ENCODE measurements at places on chromosomes 1 and 21.

DNA sequence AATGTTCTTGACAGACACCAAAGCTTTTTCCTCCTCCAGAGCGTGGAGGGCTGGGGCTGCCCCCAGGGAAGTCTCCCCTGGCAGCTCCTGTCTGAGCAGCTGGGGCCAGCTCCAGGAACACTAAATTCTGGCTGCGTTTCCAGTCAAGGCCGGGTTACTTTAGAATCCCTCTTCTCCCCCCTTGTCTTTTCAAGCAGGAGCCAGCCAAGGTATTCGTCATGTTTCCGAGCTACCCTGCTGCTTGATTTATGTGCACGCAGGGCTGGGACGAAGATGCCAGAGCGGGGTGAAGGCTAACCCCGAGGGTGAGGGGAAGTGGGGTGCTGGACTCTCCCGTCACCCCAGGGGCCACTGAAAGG is 68.1 kb upstream of the ANGPTL1 start:
- no peak for DNase-seq

DNA sequence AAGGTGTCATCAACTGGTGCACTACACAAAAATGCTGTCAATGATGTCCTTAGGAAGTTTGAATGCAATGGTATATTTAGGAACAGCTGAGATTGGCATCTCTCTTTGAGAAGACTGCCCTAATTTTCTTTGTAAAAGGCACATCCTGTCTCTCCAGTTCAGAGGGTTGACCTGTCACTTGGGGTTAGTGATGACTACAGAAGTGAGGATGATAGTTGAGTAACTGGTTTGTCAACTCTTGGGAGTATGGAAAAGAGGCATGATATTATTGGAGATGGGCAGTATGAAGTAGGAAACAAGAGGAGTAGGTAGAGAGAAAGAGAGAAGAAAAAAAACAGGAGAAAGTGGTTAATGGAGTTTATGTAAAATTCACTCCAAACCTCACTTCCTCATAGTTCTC is 40.4 kb upstream of the PIGC start:
- DNase-seq, result no peak

DNA sequence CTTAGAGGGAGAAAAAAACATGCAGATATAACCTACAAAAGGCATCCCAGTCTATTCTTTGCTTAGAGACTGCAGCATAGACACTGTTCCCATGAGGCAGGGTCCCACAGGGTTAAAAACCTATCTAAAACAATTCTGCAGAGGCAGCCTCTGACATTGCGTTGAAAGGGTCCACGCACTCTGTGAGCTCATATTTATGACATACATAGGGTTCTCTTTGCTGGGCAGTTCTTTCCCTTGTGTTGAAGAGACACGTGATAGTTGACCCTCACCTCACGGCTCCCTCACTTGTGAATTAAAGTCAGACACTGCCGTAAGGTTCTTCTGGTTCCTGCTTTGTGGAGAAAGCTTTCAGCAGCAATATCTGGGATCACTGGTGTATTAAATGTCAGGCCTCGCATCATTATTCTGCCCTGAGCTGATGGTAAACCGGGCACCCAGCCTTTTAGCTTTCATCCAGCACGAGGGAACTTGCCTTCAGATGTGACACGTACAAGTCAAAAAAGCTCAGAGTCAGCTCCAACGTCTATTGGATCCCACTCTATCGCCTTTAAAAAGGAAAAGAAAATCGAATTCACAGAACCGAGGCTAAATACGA is 52.8 kb upstream of the HNRNPU start:
- no peak for DNase-seq

GRCh38 chr1:223140611-223141405 is 2.2 kb downstream of the TLR5 start:
- DNase-seq, result no peak

GRCh38 chr1:50703240-50703639 is 256.8 kb downstream of the FAF1 start:
- DNase-seq, result no peak

- no peak for DNase-seq
Measured at GRCh38 chr1:9324246-9325096, 31.8 kb downstream of the SPSB1 start.

DNA sequence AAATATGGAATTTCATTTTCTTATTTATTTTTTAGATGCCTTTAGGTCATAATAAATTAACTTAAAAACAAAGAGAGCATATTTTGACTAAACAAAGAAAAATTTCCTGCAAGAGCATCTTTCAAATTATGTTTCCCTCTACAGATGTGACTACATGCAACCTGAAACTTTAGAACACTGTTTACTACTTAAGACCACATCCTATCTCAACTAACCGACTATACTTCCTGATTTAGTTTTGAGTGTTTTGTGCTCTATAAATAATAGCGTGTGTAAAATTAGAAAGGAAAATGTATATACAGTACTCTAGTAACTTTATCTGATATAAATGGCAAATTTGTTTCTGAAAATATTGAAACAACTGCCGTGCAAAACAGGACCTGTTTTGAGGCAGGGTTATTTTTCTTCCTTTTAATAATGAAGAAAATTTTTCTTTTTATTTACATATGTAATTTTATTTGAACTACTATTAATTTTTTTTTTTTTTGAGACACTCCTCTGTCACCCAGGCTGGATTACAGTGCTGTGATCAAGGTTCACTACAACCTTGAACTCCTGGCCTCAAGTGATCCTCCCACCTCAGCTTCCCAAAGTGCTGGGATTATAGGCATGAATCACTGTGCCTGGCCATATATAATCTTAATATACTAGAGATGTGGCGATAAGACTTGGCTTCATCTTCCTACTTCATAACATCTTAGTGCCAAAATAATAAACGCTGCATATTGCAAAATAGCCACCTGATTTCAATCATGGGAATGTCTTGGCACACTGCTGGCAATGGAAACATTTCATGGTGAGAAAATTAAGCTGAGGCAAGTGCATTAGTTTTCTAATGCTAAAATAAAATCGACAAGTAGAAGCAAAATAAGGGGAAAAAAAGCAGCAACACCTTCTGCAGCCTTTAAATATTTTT is 12.3 kb downstream of the ZRANB2 start:
- DNase-seq, result no peak

GRCh38 chr1:11664336-11665065 is 501 bp downstream of the FBXO6 start:
- DNase-seq, result no peak

DNA sequence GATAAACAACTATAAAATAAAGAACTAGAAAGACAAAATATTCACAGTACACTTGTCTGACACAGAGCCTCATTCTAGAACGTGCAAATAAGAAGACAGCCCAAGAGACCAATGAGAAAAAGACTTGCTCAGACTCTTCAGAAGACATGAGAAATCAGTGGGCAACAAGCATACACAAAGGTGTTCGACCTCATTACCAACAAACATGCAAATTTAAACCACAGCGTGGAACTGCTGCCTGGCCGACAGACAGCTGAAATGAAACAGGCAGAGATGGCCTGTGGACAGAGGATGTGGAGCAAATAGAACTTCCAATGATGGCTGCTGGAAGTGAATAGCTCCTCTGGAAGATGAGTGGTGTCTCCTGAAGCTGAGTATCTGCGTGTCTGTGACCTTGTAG is 22.4 kb upstream of the COL6A1 start:
- no peak for DNase-seq

DNA sequence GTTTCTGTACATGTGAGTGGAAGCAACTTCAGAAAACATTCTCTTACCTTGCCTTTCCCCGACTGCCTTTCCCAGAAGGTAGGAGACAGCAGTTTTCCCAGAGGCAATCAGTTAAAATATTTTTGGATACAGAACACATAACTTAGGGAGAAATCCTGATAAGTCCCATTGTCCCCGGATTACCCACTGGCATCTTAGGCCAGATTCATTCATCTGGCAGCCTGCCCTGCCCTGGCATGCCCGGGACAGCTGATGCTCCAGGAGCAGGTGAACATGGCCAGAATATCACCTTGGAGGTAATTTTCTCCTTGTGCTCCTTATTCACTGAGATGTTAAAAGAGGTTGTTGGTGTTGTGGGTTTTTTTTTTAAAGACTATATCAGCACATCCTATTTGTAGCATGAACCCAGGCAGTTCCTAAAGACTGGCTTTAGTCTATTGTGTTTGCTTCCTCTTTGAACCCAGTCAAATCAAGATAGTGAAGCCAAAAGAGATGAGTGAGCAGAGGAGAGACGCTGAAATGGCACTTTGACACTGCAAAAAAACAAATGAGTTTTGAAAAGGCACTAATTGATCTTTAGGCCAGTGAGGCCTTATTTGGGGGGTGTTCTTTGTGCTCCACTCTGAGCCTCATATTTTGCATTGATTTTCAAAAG is 139.6 kb downstream of the PLPP3 start:
- DNase-seq, result no peak

GRCh38 chr1:192669174-192669573 is 33.2 kb downstream of the RGS13 start:
- no peak for DNase-seq

DNA sequence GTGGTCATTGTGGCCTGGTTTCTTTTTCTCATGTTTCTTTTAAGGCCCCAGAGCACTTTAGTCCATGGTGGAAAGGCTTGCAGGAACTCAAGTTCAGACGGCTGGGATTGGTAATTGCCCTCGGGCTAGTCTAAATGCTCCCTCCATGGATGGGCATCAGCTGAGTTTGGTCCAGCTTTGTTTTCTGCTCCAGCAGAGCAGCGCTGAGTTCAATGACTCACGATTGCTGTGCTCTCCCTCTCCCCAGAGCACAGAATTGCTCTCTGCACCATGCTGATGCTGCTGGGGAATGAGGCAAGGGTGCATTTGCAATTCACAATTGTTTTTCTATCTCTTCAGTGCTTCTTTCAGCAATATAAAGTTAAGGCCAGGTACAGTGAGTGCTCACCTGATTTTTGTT is 1.8 kb upstream of the OR2T6 start:
- no peak for DNase-seq

DNA sequence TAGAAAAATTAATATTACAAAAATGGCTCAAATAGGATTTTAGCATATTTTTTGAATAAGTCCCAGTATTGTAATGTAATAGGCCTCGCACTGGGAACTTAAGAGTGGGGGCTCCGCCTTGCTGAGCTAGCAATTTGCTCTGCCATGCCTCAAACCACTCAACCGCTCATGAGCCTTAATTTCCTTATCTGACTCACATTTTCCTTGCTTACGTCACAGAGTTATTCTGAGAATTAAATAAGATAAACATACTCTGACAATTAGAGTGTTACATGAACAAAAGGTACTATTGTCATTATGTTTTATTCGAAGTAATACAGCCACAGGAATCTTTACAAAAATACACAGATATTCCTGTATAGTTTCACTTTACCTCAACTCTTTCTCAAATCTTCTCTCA is 108.1 kb downstream of the SLC44A5 start:
- no peak for DNase-seq

GRCh38 chr1:164709541-164710278 is 150.7 kb downstream of the PBX1 start:
- no peak for DNase-seq

DNA sequence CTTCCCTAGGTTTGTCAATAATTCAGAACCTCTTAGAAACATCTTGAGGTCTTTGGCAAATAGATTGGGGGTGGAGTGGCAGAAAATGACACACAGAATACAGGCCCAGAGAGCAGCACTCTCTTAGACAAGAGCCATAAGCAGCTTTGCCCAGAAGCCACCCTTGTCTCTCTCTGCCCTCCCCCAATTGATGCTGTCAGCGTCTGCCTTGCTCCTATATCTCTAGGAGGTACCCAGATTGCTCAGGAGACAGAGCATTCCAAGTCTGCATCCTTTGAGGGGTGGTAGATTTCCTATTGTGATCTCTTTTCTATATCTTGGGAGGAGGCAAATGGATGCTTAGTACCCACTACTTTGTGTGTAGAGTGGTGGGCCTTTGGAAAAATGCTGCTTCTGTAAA is 1.8 kb downstream of the RGL1 start:
- no peak for DNase-seq

DNA sequence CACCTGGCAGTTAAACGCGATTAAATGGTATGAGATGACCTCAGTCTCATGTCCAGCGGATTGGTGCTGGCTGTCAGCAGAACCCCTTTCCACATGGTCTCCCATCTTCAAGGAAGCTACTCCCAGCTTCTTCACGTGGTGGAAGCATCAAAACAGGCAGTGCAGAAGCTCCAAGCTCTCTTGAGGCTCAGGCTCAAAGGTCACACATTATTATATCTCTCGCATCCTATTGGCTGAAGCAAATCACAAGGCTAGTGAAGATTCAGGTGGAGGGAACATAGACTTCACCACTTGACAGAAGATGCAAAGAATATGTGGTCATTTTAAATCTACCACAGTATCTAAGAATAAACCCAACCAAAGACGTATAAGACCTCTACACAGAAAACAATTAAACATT is 181.9 kb downstream of the VPS13D start:
- no peak for DNase-seq

DNA sequence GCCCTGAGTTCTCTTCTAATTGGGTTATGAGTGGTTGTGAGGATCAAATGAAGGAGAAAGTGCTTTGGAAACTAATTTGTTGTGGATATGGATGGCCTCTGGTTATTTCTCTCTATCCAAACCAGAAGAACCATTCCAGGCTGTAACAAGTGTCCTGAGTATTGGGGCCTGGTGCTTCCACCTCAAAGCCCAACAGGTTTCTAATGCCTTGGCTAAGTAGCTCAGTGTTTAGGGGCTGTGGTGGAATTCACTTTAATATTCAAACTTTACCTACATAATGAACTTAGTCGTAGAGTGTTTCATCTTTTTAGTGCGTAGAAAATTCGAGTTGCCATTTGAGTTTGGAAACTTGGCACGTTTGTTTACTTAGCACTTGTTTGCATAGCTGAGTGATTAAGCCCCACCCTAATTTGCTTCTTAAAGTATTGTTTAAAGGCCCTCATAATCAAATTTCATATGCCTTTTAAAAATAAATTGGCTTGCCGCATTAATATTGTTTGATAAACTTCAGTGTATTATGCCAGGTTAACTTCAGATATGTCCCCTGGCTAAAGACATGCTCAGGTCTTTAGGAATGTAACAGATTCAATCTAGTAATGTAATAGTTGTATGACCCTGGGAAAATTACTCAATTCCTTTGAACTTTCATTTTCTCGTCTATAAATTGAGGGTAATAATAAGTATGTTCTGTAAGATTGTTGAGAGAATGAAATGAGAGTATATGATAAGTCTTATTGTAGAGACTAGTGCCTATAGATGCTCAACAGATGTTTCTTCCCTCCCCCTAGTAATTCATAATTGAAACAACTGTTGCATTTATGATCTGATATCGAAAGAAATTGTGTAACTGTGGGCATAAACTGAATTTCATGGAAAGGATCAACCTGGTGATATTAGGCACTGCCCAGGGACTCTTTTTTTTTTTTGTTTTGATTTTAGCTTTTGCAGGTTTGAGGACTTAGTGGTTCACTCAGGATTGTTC is 1.6 kb downstream of the AGO4 start:
- DNase-seq, result no peak

- no peak for DNase-seq
Measured at GRCh38 chr1:226684026-226684425, 55.1 kb downstream of the ITPKB start.

Data from KG1 (cell line).